NCI-H146 (cell line): ENCODE measurements at places on chromosomes 2 and 18.

- DNase-seq: no peak
Measured at GRCh38 chr2:42183775-42184174, 14.6 kb downstream of the EML4 start.

- DNase-seq: no peak
Measured at GRCh38 chr2:41241325-41242000, 789.6 kb upstream of the SLC8A1 start.

- DNase-seq: no peak
Measured at GRCh38 chr2:20118051-20118450, 66.6 kb upstream of the LAPTM4A start.

GRCh38 chr2:143577489-143577888 lies 448.3 kb downstream of the ARHGAP15 start:
- DNase-seq: no peak

DNA sequence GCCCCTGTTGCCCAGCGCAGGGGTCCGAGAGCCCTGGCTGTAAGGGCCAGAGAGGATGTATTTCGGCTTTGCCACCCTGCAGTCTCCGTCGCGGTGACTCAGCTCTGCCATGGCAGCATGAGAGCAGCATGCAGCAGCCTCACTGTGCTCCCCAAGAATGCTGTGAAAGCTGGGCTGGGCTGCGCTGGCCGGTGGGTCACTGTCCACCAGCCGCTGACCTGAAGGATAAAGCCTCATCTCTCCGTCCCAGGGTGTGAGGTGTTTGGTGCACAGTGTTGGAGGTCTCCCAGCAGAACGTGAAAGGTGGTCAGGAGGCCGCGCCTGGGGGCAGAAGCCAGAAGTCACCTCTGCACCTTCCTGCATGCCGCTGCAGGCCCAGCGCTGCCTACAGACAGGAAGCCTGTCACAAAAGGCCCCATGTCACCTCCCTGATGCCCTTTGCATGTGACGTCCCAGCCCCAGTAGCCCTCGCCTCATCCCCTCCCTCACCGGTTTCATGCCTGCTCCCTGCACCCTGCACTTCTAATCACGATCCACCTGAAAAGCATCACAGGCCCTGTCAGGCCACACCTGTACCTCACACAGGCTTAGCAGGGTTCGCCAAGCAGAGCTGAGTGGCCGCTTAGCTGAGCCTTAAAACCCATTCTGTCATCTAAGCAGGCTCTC lies 342.1 kb downstream of the EIPR1 start:
- DNase-seq: no peak

DNA sequence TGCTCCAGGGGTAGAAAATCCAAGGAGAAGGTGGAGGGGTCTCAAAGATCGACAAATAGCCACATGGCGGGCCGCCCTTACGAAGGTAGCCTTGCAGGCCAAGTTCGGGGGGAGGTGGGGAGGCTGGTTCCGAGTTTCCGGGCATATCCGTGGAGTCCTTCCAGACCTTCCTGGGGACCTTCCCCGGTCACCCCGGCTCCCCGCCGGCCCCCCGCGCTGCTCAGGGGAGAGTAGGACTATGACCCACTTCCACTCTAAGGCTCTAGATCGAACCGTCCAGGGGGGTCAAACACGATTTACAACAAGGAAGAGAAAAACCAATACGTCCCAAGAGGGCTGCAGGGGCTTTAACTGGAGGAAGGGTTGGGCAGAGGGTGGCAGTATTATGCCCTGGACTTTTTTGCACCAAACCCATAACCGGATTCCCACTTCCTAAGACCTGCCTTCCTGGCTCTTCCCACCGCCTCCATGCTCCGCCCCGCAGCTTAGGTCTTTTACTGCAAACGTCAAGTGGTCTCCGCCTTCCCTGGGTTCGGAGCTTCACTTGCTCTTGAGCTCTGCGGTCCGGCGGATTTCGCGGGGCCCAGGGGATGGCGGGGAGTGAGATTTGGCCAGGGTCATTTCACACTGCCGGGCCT lies 779 bp upstream of the LYPD6 start:
- DNase-seq: peak; percentile 39

GRCh38 chr2:8999797-9000196 lies 3.7 kb downstream of the MBOAT2 start:
- DNase-seq: no peak

DNA sequence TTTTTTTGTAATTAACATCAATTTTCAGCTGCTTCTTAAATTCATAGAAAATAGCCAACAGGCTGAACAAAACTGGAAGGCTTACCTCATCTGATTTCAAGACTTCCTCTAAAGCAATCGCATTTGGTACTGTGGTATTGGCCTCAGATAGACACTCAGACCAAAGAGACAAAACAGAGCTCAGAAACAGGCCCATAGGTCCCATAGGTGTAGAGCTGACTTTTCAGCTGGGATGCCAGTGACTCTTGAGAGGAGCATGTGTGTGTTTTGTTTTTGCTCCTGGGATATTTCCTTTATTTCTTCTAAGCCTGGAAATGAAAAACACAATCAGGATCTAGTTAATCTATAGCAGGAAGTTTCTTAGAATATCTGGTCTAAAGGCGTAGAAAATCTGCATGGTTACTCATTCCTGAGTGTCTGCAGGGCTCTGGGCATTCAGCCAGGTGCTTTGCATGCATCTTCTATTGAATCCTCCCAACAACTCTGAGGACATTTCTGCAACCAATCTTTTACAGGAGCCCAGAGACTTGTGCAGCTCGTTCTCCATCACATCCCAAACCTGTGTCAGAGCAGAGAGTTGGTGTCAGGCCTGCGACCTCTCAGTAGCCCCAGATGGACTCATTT lies 190.8 kb downstream of the RTP5 start:
- DNase-seq: no peak

- DNase-seq: no peak
Measured at GRCh38 chr2:189444322-189444721, 3.0 kb downstream of the WDR75 start.

GRCh38 chr2:229380101-229380625 lies 109.1 kb upstream of the PID1 start:
- no peak for DNase-seq

DNA sequence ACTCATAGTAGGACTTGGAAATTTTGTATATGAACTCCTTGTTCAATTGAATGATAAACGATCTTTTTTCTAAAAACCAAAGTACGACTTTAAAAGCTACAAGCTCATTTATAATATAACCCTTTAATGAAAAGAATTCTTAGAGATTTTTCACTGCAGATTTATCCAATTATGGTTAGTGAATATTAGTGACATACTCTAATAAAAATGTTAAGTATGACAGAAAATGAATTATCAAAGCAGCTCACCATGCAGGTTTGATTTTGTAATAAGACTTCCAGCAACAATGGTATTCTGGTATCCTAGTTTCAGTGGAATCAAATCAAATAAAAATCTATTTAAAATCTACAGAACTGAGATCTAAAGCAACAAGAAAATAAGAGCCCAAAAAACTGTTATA lies 38.5 kb downstream of the PRPF40A start:
- no peak for DNase-seq

DNA sequence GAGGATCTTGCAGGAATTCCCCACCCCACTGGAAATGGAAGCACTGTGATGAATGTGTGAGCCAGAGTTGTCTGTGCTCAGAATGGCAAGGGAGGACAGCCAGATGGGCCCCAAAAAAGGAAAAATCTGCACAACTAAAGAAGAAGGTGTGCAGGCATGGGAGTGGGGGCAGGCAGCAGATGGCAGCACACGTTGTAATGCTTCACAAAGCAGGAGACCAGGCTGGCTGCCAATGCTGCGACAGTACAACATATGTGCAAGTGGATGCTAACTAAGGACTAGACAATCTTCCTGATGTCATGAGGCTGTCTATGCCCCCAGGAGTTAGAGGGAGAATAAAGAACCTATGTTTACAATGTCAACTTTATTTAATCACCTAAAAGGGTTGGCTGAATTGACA lies 27.2 kb downstream of the ST6GAL2 start:
- DNase-seq: no peak

- DNase-seq: peak; percentile 24
Measured at GRCh38 chr18:72826736-72827135, 41.1 kb downstream of the NETO1 start.

- DNase-seq: peak; percentile 53
Measured at GRCh38 chr18:75249175-75249518, 38.5 kb downstream of the TSHZ1 start.

DNA sequence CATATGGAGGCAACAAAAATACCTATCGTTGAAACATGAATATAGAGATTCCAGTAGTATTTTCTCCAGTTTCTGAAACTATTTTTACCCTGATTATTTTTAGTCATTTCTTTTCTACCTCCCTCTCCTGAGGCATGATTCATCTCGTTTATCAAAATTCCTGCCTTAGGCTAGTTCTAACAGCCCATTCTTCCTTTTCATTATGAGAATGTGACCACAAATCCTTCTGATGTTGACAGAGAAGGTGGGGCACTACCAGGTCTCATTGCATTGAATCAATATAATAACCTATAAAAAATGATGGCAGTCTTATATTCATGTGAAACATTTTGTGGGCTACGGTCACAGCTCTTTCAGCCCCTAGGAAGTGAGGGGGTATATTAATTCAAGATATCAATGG lies 406.5 kb upstream of the UBE2E3 start:
- peak; percentile 21 for DNase-seq

DNA sequence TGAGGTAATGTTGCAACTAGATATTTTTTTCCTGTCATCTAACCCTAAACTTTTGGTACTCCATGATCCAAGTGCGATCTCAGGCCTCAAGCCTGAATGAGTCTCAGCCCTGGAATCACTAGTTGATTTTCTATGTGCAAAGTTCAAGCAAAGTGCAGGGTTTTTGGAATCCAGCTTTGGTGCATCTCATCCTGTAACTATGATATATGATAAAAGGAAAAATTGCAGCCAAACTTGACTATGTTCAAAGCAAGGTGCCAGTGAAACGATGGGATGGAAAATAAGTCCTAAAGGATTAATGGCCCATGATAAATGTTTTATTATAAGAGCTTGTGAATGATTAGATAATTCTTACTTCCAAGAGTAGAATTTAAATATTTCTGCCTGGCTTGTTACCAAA lies 78.9 kb upstream of the NT5C1B start:
- DNase-seq: no peak

DNA sequence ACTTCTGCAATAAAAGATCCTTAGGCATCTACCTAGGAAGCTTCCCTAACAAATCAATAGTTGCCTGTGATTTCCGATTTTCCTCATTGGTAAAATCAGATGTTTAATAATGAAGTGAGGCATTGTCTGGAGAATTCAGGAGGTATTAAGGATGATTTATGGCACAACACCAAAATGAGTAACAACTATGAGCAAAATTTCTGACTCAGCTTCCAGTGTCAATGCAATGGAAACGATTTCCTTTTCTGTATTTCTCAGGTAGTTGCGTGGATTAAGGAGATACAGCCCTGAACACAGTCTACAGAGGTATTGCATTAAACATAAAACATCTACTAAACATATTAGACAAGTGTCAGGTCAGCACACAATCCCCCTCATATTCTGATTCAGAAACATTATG lies 99.5 kb downstream of the EPB41L3 start:
- DNase-seq: no peak

DNA sequence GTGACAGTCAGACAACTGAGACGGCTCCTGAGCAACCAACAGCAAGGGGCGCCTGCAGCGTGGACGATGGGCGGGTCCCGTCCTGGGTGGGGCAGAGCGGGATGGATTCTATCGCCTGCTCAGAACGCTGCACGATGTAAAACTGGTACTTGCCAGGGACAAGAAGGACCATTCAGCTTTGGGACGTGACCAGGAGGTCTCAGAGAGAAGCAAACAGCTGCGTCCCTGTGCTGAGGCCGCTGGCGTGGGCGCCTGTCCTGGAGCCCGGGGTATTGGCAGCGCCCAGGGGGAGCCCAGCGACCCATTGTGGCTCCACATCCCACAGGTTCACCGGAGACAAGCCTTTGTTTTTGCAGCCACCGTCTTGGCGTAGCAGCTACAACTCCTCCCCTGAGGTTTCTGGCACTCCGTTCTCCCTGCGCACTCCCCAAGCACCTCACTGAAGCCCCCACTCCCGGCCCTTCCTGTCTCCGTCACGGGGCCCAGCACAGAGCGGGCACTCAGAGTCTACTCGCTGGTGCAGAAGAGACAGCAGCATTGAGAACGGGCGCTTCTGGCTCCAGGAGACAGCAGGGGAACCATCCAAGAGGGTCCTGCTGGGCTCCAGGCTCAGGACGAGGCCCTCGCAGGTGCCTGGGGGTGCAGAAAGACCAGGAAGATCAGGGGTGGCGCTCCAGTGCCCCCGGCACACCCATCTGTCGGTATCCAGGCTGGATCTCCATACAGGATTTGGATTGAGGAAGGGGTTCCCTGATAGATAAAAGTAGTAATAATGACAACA lies 22.1 kb upstream of the KCNG2 start:
- DNase-seq: no peak

- DNase-seq: no peak
Measured at GRCh38 chr2:128235581-128235980, 83.1 kb downstream of the HS6ST1 start.

- DNase-seq: no peak
Measured at GRCh38 chr18:58992301-58993231, 127.9 kb downstream of the ZNF532 start.

DNA sequence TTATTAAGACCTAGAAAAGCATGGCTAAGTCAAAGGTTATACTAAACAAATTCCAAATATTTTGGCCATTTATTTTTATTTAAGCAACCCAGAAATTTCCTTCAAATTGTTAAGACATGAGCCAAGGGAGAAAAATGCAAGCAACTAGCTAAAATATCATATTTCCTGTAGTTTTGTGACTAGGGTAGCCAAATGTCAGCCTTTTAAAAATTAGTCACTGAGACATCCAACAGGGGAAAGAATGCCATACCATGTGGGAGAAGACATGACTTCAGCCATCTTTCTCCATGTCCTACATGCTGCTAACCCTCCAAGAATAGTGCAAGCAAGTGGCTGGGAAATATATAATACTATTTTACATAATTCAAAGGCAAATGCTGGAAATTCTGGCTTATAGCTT lies 197.9 kb downstream of the DSEL start:
- no peak for DNase-seq

GRCh38 chr2:148546270-148546669 lies 98.3 kb upstream of the EPC2 start:
- DNase-seq: no peak
